Right lobe of liver (tissue), 6 donors: ENCODE measurements at places on chromosomes 4 and X.

DNA sequence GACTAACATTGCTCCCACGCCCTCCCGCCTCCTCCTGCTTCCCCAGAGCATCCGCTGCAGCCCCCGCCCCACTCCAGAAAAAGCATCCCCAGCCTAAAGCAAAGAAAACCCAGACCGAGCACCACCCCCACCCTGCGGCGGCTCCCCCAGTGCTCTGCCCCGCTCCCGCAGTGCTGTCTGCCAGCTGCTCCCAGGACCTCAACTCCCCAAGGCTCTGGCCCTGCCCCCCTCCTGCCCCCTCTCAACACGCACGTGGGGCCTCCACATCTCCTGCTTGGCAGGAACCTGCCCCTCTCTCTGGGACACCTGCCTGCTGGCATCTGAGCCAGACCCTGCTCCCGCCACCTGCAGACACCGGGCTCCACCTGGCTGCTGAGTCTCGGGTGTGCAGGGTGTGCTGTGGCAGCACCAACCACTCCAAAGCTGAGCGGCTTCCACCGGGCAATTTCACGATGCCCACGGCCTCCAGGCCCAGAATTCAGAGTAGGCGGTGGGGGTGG is 79.4 kb downstream of the FAM53A start:
- no peak for DNase-seq

GRCh38 chr4:184681916-184682315 is 32.4 kb downstream of the PRIMPOL start:
- no peak for DNase-seq

DNA sequence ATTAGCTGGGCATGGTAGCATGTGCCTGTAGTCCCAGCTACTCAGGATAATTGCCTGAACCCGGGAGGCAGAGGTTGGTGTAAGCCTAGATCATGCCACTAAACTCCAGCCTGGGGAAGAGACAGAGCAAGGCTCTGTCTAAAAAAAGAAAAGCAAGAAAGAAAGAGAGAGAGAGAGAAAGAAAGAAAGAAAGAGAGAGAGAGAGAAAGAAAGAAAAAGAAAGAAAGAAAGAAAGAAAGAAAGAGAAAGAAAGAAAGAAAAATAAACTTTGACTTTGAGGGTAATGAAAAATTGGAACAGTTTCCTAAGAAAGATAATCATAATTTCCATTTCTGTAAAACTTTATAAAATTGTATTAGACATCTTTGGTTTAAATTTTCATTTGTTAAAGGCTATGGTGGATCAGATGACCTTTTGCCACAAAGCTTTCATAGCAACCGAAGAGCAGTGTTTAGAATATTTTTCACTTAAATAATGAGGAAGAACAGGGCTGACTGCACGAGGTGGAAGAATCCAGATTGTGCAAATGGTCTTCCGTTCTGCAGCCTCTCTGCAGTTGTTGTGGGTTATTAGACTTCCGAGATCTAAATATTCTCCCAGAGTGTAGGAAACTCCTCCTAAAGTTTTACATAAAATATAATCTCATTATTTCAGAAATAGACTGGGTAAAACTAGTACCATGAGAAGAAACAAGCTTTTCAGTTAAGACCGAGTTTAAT is 55.9 kb downstream of the RBM47 start:
- no peak for DNase-seq

GRCh38 chr4:110172972-110173371 is 25.4 kb downstream of the ELOVL6 start:
- DNase-seq, result no peak

GRCh38 chrX:153564047-153564606 is 34.8 kb downstream of the CCNQ start:
- DNase-seq, result no peak

- no peak for DNase-seq
Measured at GRCh38 chr4:38150766-38151165, 190.6 kb downstream of the PTTG2 start.

DNA sequence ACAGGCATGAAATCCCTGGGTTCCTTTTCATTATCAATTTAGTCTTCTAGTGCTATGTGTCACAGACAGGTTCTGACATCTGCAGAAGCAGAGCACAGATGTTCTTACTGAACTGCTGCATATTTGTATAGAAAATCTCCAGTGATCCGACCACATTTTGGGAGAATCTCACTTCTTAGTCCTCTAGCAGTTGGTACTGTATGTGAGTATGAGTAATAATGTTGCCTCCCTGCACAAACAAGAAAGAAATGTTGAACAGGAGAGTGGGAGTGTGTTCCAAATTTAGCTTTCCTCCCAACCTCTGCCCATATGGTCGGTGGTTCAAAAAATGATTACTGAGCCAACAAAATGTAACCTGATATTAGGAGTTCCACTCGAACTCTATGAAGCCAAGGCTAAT is 165.3 kb upstream of the GPC4 start:
- DNase-seq, result no peak

DNA sequence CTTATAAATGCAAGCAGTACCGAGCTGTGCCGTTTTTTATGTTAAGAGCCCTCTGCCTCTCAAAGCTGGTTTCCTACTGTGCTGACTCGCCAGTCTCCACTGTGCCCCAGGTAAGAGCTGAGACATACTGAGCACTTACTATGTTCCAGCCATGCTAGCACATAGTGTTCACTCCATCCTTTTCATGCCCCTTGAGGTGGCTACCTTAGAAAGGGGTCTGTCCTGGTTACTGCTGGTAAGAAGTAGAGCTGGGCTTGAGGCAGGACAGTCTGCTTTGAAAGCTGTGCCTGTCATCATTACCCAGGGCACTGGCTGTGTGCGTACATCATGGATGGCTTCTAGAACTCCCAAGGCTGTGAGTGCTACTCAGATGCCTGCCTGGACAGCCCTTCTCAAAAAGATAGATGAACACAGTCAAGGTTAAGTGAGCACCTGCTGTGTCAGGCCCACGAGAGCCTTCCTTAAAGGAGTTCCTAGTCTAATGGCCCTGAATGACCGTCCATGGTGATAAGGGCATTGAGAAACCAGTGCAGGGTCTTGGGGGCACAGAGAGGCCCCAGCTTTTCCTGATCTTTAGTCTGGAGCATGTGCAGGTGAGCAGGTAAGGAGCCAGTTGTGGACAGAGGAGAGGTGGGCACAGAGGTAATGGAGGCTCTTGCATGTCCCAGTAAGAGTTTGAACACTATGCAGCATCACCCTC is 1.6 kb downstream of the STK32B start:
- DNase-seq, result no peak

DNA sequence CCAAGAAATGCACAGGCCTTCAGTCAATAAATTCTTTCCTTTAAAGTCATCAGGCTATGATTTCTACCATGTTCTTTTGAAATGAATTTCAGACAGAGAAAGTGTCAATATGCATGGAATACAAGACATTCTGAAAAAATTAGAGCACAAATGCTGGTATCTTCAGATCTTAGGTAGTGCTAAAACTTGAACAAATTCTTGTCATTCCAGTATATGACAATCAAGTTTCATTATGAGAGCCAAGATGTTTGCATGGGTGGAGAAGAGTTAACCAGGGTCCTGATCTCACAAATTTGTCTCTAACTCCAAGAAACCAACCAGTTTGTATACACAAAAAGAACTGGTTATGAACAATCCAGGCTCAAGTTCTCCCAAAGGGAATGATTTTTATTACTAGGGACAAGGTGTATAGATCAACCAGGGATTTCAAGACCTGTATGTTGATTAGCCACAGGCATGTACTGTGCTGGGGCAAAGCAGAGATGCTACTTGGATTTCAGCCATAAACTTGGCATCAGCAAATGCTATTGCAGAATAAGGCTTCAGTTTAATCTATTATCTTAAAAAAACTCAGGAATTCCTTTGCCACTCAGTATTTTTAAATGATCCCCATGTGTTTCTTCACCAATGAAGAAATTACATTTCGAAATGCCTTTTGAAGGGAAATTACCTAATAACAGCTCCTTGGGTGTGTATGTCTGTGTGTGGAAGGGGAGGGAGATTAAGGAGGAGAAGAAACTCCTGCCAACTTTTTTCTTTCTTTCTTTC is 69.7 kb downstream of the FANCB start:
- no peak for DNase-seq

- DNase-seq, result no peak
Measured at GRCh38 chr4:151436093-151436518, 27.1 kb downstream of the FHIP1A start.

- DNase-seq, result no peak
Measured at GRCh38 chr4:60744767-60745166, 455.4 kb upstream of the ADGRL3 start.

DNA sequence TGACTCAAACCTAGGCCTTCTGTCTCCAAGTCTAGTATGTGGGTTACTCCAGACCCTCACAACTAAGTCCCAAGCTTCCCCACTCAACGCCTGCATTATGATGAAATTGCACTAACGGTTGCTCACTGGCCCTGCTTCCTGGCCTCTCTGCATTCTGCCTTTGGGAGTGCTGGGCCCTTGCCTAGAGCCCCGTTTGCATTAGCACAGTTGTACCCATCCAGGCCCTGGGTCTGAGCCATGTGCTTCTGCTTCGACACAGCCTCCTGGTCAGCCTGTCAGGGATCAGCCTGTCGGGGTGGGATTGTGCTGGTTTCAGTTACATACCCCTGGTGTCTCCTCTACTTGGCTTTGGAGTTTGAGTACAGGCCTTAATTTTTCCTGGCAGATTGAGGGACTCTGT is 58.4 kb downstream of the DCUN1D4 start:
- no peak for DNase-seq

DNA sequence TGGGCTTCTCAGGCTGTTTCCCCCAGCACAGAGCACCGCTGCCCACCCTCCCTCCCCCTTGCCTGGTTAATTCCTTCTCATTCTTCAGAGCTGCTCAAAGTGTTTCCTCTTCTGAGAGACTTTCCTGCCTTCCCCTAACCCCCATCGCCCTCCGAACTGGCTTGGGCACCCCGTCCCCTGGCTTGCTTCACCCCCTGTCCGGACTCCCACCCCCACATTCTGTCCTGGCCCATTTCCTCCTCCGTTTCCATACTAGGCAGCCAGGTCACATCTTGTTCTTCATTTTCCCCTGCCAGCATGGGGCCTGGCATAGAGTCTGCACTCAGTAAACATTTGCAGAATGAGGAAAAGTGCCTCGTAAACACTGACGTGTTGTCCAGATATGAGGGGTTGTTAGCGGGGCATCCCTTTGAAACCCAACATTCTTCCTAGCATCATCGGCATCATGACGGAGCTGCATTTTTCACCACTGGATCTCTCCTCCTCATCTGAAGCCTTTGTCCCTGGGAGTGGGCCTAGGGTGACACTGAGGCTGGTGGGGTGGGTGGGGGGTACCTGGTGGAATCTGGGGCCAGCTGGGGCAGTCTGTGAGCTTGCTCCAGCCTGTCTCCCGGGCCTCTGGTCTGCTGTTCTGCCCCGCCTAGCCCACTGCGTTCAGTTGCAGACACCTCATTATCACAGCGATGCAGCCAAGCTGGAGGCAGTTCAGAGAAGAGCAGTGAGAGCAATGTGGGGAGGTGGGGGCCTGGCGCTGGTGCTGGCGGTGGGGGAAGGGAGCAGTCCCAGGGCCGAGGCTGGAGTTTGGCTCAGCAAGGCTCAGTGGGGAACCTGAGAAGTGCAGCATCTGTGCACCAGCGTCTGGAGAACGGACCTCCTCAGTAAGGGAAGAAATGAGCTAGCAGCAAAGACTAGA is 149.4 kb upstream of the PJA1 start:
- no peak for DNase-seq

DNA sequence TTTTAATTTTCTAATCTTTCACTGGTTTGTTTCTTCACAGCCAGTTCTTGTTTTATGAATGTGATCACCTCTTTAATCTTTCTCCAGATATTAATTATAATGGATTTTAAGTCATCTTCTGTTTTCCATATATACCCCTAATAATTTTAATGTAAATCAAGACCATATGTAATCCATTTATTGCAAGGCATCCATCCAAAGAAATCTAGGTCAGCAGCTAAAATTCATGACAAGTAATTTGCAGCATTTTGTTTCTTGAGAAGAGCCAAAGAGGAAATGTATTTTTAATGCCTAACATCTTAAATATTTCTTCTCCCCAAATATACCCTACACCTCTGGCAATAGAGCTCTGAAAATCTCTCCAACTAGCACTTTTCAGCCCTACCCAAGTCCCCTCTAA is 81.1 kb downstream of the SUPT20HL2 start:
- no peak for DNase-seq

GRCh38 chrX:119095936-119096335 is 23.1 kb downstream of the CT47C1 start:
- DNase-seq, result no peak

DNA sequence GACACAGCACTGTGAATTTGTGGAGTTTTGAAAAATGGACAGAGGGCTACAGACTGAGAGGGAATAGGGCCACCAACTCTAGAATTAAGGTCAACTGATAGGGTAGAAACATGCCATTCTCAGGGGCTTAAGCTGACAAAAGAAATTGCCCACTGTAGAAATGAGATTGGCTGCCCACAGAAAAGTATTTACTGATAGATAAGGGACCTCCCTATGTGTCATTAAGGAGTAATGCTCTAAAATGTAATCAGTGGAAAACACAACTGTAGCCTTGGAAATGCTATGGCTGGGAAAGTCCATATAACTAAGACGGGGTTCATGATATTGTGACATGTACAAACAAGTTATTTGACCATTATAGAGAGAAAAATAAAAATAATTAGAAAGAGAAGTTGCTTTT is 4.6 kb downstream of the RTL9 start:
- no peak for DNase-seq

DNA sequence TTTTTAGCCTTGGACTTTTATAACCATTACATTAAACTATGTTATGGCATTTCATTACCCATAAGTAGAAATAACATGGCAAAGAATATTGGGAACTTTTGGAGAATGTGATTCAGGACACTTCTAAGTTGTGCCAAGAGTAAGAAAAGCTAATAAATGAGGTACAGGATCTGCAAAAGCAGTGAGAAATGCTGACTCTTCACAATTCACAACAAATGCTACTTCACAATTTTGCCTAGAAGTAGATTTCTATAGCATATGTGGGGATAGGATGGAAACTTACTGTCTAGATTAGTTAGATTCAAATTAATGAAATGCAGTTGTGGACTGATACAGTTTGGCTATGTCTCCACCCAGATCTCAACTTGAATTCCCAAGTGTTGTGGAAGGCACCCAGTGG is 173.7 kb downstream of the COMMD8 start:
- DNase-seq, result no peak

DNA sequence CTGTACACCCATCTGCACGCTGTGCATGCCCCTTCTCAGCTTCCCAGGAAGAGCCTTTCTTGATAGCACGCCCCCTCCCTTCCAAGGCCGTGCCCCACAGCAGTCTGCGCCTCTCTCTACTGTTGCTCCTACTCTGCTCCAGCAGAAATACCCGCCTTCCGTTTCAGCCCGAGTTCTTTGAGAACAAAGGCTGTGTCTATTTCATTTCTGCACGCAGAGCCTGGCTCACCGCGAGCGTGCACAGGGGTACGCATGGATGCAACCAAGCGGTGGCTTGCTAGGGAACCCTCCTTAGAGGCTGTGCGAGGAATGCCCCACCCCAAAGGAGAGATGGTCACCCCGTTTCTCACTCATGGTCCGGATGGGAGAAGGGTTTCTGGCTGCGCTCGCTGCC is 485 bp downstream of the AADAT start:
- no peak for DNase-seq

DNA sequence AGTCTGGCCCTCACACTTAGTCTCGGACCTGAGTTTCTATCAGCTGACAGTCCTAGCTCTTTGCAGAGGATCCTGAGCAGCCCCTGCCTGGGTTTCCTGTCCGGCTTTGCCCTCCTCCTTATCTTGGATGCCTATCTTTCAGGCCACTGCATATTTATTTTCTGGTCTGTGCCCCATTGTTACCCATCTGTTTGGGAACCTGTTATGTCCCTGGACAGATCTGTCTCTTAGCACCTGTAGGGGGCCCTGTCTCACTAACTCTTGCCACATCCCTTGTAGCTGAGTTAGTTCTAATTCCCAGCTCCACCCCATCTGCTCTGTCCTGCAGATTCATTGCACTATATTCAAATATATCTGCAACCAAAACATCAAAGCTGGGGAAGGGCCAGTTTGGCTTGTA is 514.9 kb upstream of the LCORL start:
- no peak for DNase-seq

GRCh38 chr4:57194068-57194611 is 84.0 kb upstream of the IGFBP7 start:
- no peak for DNase-seq
